ENCODE measurements at places on chromosomes 11 and 22.
A peak's percentile ranks its signal among the peaks of the same experiment; 100 is the strongest.

DNA sequence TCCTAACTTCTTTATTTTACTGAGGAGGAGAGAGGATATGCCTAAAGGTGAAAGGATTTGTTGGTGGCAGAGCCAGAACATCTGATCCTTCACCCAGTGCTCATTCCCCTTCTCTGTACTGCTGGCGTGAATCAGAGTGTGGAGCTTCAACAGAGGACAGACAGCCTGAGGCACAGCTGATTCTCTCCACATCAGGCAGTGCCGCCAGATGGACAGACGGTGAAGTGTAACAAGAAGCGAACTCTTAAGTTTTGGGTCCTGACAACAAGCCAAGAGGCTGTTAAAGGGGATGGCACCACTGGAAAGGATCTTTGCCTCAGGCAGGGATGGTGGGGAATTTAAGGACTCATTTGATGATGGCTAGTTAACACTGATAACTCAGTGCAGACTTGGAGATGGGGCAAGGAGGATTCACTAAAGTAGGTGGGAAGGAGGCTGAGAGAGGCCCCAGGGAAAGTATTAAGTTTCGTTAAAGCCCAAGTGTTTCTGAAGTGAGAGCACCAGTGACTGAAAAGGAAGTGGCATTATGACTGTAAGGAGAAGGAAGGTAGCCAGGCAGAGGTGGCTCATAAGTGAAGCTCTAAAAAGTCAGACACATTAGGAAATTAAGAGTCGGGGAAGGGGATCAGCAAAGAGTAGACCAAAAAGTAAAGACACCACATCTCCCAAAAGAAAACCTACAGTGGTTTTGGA lies 81.3 kb downstream of the CLPB start:
- no peak for DNase-seq

GRCh38 chr11:45210846-45211245 lies 64.4 kb downstream of the PRDM11 start:
- no peak for DNase-seq

DNA sequence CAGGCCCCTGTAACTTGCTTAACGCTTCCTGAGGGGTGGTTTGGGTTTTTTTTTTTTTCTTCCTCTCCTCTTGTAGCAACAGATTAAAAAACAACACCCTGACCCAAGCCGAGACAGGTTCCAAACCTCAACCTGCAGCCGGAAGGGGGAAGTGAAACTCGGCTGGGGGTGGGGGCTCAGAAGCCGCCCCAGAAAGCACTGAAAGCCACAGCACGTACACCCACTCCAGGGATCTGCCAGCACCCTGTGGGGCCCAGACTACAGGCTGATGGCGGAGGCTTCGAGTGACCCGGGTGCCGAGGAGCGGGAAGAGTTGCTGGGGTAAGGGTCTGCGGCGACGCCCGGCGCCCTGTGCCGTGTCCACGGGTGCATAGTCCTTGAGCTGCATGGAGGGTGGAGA lies at the start of gene LSP1:
Gene LSP1 (plus strand): TSS at position 208 of the 400 bp plus-strand sequence. CDS start 61 bp downstream, at position 269.
- DNase-seq = peak; percentile 81

- DNase-seq = no peak
These were observed 33.3 kb downstream of the NADSYN1 start for GRCh38 chr11:71486320-71486719.

- DNase-seq = no peak
These were observed 9.2 kb downstream of the FBLN1 start for GRCh38 chr22:45511847-45512261.
